Upper lobe of right lung (tissue), 1 donor: ENCODE measurements at places on chromosomes 2 and 18. TPM values are rescaled to one million over a fixed set of nuclear protein-coding genes. Genes with fewer than 3 reads are reported as not detected.

Gene COL4A4
- 36.1 TPM for total RNA-seq

Gene CAPN14
- total RNA-seq = 0.26 TPM

Gene AMER3
- total RNA-seq = not detected

Gene FOXI3
- total RNA-seq = not detected

Gene AOX1
- 24.3 TPM for total RNA-seq

Gene PDE11A
- total RNA-seq = not detected

Gene FLACC1
- total RNA-seq = 3.6 TPM

Gene NMS
- total RNA-seq = not detected

Gene CDH20
- 0.35 TPM for total RNA-seq

GRCh38 chr2:101717071-101717845, 19.8 kb downstream of the MAP4K4 start:
- no peak for DNase-seq
- no peak overlapping the region for H3K27ac ChIP-seq
- H3K36me3 ChIP-seq = no peaks in the 10 kb centered on the region
- no peaks in the 10 kb centered on the region for H3K27me3 ChIP-seq

DNA sequence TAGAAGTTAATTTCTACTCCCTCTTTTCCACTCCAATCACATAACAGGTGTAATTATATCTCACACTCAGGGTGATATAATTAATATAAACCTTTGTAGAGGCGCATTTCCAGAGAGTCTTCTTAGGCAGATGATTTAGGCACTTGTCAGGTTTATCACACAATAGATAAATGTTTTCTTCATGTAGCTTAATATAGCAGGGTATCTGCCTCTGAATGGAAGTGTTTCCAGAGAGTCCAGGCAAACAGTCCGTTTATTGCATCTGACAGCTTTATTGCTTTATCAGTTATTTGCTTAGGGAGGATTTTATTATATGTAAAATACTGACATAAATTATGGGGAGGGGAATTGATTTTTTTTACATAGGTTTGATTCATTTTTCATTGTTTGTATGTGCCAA, 766.3 kb downstream of the SLC4A3 start:
- no peak overlapping the region for H3K27ac ChIP-seq
- H3K27me3 ChIP-seq = no peaks in the 10 kb centered on the region

DNA sequence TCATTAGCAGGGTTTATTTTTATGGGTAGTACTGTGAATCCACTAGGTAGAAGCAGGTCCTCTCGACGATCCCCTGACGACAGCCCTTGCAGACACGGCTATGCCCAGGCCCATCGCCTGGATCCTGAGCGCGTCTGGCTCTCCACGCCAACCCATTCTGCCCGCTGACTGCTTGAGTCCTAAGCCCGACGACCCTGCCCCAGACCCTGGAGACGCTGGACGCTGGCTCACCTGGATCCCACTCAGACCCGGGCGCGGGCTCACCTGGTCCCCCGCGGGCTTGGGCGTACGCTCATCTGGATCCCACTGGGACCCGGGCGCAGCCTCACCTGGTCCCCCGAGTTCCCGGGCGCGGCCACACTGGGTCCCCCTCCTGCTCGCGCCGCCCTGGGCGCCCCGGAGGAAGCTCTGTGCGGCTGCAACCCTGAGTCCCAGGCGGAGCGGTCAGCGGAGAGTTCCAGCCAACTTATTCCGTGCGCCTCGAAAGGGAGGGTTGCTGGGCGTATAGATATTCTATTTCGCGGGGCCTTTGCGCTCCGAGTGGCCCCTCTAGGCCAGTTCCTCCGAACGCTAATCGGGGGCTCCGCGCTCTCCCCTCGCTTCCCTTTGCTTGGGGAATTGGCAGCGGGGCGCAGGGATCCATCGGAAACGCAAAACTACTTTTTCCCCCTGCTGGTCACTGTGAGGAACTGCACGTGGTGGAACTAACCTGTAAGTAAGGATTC, 22.4 kb upstream of the RMP24 start:
- no peaks in the 10 kb centered on the region for H3K36me3 ChIP-seq
- H3K27ac ChIP-seq = no peak overlapping the region
- DNase-seq = peak; percentile 73
- H3K4me3 ChIP-seq = peak overlapping the region; percentile 53

DNA sequence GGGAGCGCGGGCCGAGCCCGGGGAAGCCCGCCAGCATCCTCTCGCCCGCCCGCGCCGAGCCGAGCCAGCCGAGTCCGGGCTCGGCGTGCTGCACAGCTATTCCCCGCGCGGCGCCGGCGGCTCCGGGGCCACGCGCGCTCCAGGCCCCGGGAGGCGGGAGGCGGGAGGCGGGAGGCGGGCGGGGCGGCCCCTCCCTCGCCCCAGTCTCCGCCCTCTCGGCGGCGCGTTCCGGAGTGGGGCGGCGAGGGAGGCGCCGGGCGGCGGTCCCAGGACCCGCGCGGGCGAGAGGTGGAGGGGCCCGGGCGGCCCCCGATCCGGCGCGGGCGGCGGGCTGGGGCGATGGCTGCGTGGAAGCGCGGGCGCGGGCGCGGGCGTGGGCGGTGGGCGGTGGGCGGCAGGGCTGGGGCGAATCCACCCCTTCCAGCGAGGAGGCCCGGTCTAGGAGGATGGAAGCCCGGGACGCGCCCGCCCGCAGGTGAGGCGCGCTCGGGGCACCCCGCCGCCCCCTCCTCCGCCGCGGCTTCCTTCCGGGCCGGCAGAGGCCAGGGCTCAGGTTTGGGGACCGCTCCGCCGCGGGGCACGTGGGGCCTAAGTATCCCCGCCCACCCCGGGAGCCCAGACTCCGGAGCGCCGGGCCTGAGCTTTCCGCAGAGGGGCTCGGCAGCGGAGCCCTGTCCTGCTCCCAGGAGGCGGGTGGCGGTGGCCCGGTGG, at the start of gene ADCY3:
TSS of gene ADCY3 (minus strand) at position 140 of the 711 bp plus-strand sequence. CDS start 1,250 bp downstream, outside the sequence.
- DNase-seq = peak; percentile 78
- H3K27me3 ChIP-seq = no peaks in the 10 kb centered on the region
- H3K4me1 ChIP-seq = peaks cover 6% of the 10 kb centered on the region
- H3K4me3 ChIP-seq = peak within 1 kb of the TSS; percentile 62
- H3K36me3 ChIP-seq = no peaks in the 10 kb centered on the region

- no peaks in the 10 kb centered on the region for H3K36me3 ChIP-seq
- no peak for DNase-seq
- H3K4me1 ChIP-seq = peaks cover 14% of the 10 kb centered on the region
- no peak overlapping the region for H3K27ac ChIP-seq
- H3K27me3 ChIP-seq = peaks cover 30% of the 10 kb centered on the region
Observed at GRCh38 chr2:172234716-172235691, 132.3 kb upstream of the DLX2 start.
